Natural killer cell treated with Interleukin-12 subunit alpha and Interleukin-12 subunit beta and Interleukin-15 and Interleukin-18, amount 100 ng/mL, for 72 hours (primary cell): ENCODE measurements at places on chromosomes 11 and 22. TPM values are rescaled to one million over a fixed set of nuclear protein-coding genes. Genes with fewer than 3 reads are reported as not detected.

Gene MAPK12
- total RNA-seq = 9.0 TPM

DNA sequence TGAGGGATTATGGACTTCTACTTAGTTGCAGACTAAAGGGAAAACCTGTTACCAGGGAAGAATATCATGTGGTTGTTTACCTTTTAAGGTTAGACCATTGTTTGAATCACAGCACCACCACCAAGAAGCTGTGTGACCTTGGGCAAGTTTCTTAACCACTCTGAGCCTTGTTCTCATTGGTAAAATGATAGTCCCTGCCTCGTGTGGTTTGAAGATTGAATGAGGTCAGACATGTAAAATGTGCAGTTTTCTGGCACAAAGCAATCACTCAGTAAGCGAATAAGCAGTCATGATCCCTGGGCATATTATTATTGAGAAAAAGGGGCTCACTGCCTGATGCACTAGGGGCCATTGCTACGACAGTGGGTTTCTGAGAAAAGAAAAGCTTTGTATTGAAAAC, 28.3 kb downstream of the MOV10L1 start:
- H3K27me3 ChIP-seq = no peaks in the 10 kb centered on the region
- no peak overlapping the region for H3K27ac ChIP-seq

DNA sequence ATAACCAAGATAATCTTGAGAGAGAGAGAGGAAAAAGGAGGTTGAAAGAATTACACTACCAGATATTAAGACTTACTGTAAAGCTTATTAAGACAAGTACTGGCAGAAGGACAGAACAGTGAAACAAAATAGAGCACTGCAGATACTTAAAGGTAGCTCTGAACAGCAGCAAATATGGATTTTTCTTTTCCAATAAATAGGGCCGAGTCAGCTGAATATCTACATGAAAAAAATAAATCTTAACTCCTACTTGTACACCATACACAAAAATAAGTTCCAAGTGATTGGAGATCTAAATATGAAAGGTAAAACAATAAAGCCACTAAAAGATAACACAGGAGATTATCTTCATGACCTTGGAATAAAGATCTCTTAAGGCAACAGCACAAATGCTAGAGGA, 12.4 kb downstream of the THAP12 start:
- DNase-seq = no peak
- peaks cover 37% of the 10 kb centered on the region for H3K4me1 ChIP-seq
- no peaks in the 10 kb centered on the region for H3K27me3 ChIP-seq
- no peak overlapping the region for H3K27ac ChIP-seq
- H3K4me3 ChIP-seq = no peak overlapping the region
- H3K36me3 ChIP-seq = no peaks in the 10 kb centered on the region

DNA sequence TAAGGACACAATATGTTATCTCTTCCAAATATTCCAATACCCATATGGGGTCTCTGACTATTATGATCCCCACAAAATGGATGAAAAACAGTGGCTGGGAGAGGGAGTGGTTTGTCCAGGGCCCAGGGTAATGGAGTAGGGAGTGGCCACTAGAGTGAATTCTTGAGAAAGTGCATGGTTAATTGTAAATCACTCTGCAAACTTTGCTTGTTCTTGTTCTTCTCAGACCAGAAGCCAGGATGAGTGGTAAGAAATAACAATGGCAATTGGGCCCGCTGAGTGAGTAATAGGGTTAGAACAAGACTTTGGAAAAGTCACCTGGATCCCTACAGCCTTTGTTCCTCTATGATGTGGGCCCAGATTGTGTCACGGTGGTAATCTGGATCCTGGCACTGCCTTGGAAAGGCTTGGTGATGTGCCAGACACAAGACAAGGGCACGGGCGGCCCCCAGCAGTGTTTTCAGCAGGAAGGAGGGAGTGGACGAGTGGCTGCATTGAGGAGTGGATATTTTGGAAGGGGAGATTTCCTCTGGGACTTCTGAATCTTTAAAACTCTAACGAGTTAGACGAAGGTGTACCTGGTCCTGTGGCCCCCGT, 18.2 kb upstream of the KIRREL3 start:
- H3K27ac ChIP-seq = no peak overlapping the region
- H3K36me3 ChIP-seq = no peaks in the 10 kb centered on the region
- H3K4me1 ChIP-seq = no peaks in the 10 kb centered on the region
- no peak overlapping the region for H3K4me3 ChIP-seq

Gene JHY
- total RNA-seq = 0.59 TPM

GRCh38 chr11:128890543-128891368, at the start of gene KCNJ5:
KCNJ5 (plus strand) TSS chr11:128891356; CDS start chr11:128911274, 19,918 bp downstream.
- H3K36me3 ChIP-seq = no peaks in the 10 kb centered on the region
- peaks cover 39% of the 10 kb centered on the region for H3K27me3 ChIP-seq

GRCh38 chr11:80315200-80315599, 874.4 kb upstream of the TENM4 start:
- DNase-seq = no peak
- peaks cover 4% of the 10 kb centered on the region for H3K36me3 ChIP-seq
- no peaks in the 10 kb centered on the region for H3K4me1 ChIP-seq
- no peaks in the 10 kb centered on the region for H3K27me3 ChIP-seq

DNA sequence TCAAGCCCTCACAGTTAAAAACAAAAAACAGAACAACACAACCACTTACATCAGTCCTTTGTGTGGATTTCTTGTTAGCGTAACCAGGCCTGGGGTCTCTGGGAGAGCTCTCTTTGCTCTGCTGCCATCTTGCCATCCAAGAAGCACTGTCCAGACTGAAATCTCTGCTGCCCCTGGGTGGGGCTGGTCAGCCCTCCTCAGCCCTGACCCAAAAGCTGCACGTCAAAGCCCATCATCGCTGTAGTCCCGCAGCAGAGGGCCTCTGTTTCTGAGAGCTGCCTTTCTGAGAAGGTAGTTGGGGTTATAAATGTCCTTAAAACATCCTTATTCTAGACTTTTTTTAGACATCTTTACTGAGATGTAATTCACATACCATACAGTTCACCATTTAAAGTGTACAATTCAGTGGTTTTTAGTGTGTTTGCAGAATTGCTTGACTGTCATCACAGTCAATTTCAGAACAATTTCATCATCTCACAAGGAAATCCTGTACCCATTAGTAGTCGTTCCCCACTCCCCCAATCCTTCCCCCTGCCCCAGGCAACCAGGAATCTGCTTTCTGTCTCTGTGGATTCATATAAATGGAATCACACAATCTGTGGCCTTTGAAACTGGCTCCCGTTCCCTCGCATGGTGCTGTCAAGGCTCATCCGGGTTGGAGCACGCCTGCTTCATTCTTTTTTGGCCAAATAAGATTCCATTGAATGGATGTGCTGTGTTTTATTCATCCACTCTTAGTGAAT, 94.9 kb downstream of the TBC1D22A start:
- H3K4me3 ChIP-seq = no peak overlapping the region
- H3K4me1 ChIP-seq = peaks cover 22% of the 10 kb centered on the region
- DNase-seq = no peak
- no peak overlapping the region for H3K27ac ChIP-seq

GRCh38 chr22:40401532-40401931, 31.1 kb downstream of the SGSM3 start:
- peak overlapping the region; percentile 85 for H3K4me3 ChIP-seq
- peaks cover 46% of the 10 kb centered on the region for H3K4me1 ChIP-seq
- peaks cover 15% of the 10 kb centered on the region for H3K36me3 ChIP-seq
- DNase-seq = no peak
- H3K27ac ChIP-seq = peak overlapping the region; percentile 87

Gene APOL1
- total RNA-seq = 42.2 TPM

GRCh38 chr11:32962016-32962415, 53.7 kb upstream of the DEPDC7 start:
- H3K4me3 ChIP-seq = peak overlapping the region; percentile 31
- DNase-seq = no peak
- no peaks in the 10 kb centered on the region for H3K27me3 ChIP-seq
- H3K27ac ChIP-seq = peak overlapping the region; percentile 10
- peaks cover 12% of the 10 kb centered on the region for H3K4me1 ChIP-seq
- H3K36me3 ChIP-seq = peaks cover 12% of the 10 kb centered on the region

- no peak overlapping the region for H3K27ac ChIP-seq
- no peaks in the 10 kb centered on the region for H3K36me3 ChIP-seq
- peaks cover 11% of the 10 kb centered on the region for H3K4me1 ChIP-seq
- DNase-seq = no peak
- H3K27me3 ChIP-seq = peaks cover 49% of the 10 kb centered on the region
These were observed 73.3 kb upstream of the ZBED5 start for GRCh38 chr11:10930972-10931760.

Gene CALCA
- total RNA-seq = not detected

GRCh38 chr11:62024936-62025486, 57.6 kb upstream of the FTH1 start:
- peaks cover 33% of the 10 kb centered on the region for H3K4me1 ChIP-seq
- no peak for DNase-seq
- peak overlapping the region; percentile 72 for H3K4me3 ChIP-seq
- peaks cover 12% of the 10 kb centered on the region for H3K36me3 ChIP-seq

Gene FOLR2
- not detected for total RNA-seq

- H3K36me3 ChIP-seq = peaks cover 11% of the 10 kb centered on the region
- no peak overlapping the region for H3K4me3 ChIP-seq
- no peak for DNase-seq
- H3K4me1 ChIP-seq = peaks cover 23% of the 10 kb centered on the region
- no peak overlapping the region for H3K27ac ChIP-seq
These were observed 110.2 kb downstream of the MIAT start for GRCh38 chr22:26767351-26768155.

GRCh38 chr11:33478111-33478573, 221.0 kb downstream of the HIPK3 start:
- no peak for DNase-seq
- H3K27me3 ChIP-seq = peaks cover 20% of the 10 kb centered on the region
- no peaks in the 10 kb centered on the region for H3K4me1 ChIP-seq

Gene OR8D4
- total RNA-seq = not detected

DNA sequence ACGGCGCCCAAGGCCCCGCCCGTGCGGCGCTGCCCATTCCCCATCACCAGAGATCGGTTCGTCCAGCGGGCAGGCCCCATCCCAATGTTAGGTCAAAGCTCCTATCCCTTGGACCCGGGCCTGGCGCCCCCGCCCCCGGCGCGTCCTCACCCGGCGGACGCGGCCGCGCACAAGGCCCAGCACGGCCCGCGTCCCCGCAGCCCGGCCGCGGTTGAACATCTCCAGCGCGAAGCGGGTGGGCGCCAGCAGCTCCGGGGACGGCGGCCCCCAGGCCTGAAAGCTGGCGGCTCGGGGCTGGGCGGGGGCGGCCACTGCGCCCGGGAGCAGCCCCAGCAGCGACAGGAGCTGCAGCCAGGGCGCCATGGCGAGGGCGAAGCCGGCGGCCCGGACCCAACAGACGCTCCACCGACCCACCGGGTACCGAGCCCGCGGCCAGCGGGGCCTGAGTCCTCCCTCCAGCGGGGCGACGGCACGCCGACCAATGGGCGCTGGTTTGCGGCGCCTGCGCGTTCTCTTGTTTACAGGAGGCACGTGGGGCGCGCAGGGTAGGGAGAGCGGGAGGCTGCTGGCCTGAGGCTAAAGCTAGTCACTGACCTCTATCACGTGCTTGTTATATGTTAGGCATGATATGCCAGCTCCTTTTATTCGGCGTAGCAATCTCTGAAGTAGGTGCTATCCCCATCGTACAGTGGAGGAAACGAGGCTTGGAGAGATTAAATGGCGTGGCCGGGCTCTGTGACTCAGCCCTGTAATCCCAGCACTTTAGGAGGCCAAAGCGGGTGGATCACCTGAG, at the start of gene CTSF:
Gene CTSF, minus strand, starts transcription at position 483 of the 793 bp plus-strand sequence. Its CDS starts 120 bp downstream, at position 363.
- peak within 1 kb of the TSS; percentile 75 for H3K4me3 ChIP-seq
- peaks cover 6% of the 10 kb centered on the region for H3K4me1 ChIP-seq
- no peaks in the 10 kb centered on the region for H3K27me3 ChIP-seq
- peak; percentile 86 for DNase-seq
- H3K27ac ChIP-seq = no peak within 1 kb of the TSS

DNA sequence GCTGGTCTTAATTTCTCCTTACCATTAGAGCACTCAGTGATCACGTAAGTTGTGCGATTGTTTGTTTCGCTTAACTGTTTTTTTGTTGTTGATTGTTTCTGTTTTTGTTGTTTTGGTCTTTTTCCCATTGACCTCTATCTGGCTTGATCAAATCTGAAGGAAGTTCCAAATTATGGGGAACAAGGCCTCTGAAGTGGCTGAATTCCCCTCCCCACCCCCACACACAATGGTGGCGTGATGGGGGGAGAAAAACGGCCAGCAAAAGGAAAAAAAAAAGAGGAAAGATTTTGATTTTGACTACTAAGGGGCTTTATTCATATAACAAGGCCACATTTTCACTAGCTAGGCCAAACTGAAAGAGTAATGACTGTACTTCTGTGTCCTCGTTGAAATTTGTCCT, 53.6 kb downstream of the OSBPL5 start:
- H3K4me3 ChIP-seq = no peak overlapping the region
- DNase-seq = no peak
- H3K27me3 ChIP-seq = no peaks in the 10 kb centered on the region
- H3K4me1 ChIP-seq = peaks cover 30% of the 10 kb centered on the region

DNA sequence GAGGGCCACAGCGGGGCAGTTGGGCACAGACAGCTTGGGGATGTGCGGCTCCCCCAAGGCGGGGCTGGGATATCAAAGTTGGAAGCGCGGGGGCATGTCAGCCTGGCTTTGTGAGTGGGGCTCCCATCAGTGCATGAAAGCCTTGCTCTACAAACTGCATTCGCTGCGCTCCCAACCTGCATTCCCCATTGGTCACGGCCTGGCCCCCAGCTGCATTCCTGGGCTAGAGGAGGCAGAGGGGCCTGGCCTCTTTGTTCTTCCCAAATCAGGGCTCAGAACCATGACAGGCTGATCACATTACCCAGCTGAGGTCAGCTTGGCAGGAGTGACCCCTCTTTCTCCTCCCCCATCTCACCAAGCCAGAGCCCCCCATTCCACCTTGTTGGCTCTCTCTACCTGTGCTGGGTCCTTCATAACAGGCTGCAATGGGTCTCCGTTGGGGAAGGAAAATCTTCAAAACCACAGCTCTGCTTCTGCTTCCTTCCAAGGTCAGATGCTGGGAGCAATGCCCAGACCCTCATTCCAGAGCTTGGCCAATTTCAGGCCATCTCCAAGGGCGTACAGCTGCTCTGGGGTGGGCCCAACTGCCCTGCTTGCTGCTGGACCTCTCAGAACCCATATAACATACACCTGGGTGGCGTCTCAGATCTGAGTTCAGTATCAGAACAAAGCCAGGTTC, 38.7 kb upstream of the CDON start:
- no peaks in the 10 kb centered on the region for H3K4me1 ChIP-seq
- no peaks in the 10 kb centered on the region for H3K36me3 ChIP-seq
- no peak overlapping the region for H3K4me3 ChIP-seq
- no peak for DNase-seq
- no peak overlapping the region for H3K27ac ChIP-seq

Gene NUP50
- 124 TPM for total RNA-seq

DNA sequence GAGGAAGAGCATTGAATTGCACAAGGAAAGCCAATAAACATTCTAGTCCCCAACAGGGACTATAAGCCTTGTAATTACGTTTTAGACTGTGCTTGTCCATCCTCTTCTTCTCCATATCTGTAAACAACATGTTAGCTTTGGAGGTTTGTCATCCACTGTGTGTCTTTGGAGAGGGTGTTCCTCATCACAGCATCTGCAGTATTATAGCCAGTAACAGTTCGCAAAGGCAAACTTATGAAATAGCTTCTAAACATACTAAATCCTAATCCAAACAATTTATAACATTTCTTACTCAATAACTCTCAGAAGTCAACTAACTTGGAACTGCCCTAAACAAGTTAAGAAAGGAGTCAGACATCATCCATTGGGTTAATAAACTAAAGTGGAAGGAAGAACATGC, 10.3 kb upstream of the BDNF start:
- no peak overlapping the region for H3K27ac ChIP-seq
- H3K4me3 ChIP-seq = no peak overlapping the region
- DNase-seq = no peak
- peaks cover 4% of the 10 kb centered on the region for H3K27me3 ChIP-seq
- no peaks in the 10 kb centered on the region for H3K36me3 ChIP-seq
